ENCODE measurements at places on chromosomes 11 and 22.
A peak's percentile ranks its signal among the peaks of the same experiment; 100 is the strongest.

DNA sequence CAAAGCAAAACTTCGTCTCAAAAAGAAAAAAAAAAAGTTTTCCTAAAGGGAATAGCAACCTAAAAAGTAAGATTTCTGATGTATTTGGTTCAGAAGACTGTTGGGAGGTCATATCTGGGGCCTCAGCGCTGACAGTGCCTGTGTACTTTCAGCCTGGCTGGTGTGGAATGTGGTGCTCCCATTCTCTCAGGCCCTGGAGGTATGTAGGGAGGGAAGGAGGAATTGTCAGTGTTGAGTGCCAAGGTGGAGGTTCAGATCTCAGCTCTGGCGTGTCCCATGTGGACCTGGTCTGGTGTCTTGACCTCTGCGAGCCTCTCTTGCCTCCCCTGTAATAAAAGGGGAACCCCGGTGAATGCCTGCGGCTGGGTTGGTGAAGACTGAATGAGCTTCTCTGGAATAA lies 22.4 kb downstream of the PRR5 start:
- no peak for DNase-seq

GRCh38 chr11:2865922-2866577 lies 19.5 kb downstream of the CDKN1C start:
- DNase-seq: no peak

- DNase-seq: no peak
Observed at GRCh38 chr11:64089915-64090805, 54.4 kb downstream of the FLRT1 start.

- DNase-seq: peak; percentile 72
Observed at GRCh38 chr22:32474635-32475467, at the start of gene FBXO7. FBXO7 (plus strand) TSS chr22:32474811; CDS start chr22:32475003, 192 bp downstream.

GRCh38 chr22:22942511-22943329 lies 55.1 kb downstream of the IGLL5 start:
- DNase-seq: no peak

DNA sequence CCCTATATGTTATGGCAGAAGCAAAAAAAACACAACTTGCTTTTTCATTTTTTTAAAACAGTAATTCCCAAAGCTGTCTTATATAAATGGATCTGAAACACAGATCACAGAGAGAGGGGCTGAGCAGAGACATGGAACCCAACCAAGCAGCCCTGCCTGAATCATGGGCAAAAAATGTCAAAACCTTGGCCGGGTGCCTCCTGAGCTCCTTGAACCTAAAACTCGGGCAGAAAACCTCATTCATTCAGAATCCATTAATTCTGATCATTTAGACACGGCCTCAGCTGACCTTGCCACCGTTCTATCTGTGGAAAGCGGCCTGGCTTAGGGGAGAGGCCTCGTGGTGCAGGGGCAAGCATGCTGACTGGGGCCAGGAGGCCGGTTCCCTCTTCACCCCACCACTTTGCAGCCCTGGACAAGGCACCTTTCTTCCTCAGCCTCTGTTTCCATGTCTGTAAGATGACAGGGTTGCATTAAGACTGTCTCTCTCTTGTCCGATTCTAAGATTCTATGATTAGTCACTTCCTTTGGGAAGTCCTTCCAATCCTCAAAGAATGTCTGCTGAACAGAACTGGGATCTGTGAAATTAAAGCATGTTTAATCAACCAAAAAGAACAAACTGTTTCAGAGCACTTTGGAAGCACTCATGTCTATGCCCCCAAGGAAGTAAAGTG lies 26.0 kb downstream of the TENM4 start:
- no peak for DNase-seq

GRCh38 chr11:111006227-111006626 lies 239.3 kb upstream of the POU2AF2 start:
- no peak for DNase-seq

- no peak for DNase-seq
Observed at GRCh38 chr11:60844870-60845221, 2.9 kb downstream of the CCDC86 start.

GRCh38 chr22:50251477-50252081 lies 514 bp upstream of the HDAC10 start:
- DNase-seq: no peak

GRCh38 chr11:5600374-5600851 lies 4.0 kb downstream of the TRIM6 start:
- no peak for DNase-seq

GRCh38 chr11:33802194-33802950 lies 28.1 kb upstream of the FBXO3 start:
- DNase-seq: peak; percentile 57

- DNase-seq: no peak
Observed at GRCh38 chr11:8066036-8066910, 14.7 kb upstream of the TUB start.

DNA sequence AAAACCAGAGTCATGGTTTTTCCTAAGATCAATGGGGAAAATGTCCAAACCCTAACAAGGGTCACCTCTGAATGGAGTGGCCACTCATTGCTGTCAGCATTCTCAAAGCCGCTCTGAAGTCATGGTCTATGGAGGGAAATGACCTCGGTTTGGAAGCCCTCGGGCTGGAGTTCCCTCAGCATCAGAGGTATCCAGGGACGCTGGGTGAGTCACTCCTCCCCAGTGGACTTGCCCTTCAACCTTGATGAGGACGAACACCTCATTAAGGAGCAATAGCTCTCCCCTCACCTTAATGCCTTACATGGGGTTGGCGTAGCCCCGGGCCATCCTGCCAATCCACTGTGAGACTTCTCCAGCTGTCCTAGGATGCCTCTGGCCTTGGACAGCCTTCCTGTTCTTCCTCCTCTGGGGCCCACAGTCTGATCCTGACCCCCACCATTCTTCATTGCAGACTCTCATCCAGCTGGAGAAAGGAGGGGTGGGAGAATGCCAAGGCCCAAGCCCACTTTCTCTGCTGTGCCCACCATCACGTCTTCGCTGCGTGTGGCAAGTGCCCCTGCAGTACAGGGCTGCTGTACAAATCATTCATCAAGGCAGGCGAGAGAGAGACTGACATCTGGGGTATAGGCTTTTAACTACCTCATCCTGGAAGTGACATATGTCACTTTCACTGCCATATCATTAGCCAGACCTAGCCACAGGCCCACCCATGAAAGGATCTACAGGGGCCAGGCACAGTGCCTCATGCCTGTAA lies 25.4 kb upstream of the MYH9 start:
- DNase-seq: peak; percentile 26

- DNase-seq: no peak
Observed at GRCh38 chr11:17799147-17799546, 64.6 kb downstream of the KCNC1 start.

GRCh38 chr11:60719391-60719790 lies 5.1 kb upstream of the MS4A18 start:
- no peak for DNase-seq

DNA sequence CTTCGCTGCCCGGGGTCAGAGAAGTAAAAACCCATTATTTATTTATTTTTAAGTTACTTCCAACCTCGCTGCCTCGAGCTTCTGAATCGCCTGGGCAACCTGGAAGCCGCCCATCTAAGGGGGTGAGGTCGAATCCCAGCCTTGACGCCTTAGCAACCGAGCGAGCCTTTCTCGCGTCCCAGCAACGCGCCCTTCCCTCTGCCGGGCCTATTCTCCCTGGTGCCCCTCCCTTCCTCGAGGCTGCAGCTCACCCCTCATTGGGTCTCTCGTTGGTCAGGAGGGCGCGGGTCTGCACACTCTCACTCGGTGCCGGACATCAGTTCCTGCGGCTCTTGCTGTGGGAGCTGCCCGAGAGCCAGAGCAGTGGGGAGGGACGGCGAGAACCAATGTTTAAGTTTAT lies at the start of gene CCDC81:
Gene CCDC81 (plus strand): TSS at position 302 of the 400 bp plus-strand sequence. CDS start 277 bp downstream, outside the sequence.
- DNase-seq: no peak

GRCh38 chr11:71178076-71178475 lies 74.3 kb downstream of the SHANK2 start:
- DNase-seq: no peak

DNA sequence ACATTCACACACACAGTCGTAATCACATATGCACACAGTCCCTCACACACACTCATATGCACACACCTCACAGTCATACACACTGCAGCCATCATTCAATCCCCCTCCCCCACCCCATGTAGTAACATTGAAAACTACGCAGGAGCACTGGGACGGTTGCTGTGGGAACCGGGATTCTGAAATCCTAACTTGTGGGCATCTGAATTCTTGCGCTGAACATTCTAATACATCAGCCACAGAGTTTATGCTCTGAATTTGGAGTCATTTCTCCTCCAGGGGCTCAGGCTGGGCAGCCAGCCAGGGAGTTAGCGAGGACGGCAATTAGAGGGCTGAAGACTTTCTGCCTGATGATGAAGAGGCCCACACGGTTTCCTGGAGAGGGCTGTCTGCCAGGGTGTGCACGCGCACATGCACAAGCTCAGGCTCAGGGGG lies 32.7 kb downstream of the CD6 start:
- no peak for DNase-seq
